ENCODE measurements at places on chromosomes 1 and 21.

DNA sequence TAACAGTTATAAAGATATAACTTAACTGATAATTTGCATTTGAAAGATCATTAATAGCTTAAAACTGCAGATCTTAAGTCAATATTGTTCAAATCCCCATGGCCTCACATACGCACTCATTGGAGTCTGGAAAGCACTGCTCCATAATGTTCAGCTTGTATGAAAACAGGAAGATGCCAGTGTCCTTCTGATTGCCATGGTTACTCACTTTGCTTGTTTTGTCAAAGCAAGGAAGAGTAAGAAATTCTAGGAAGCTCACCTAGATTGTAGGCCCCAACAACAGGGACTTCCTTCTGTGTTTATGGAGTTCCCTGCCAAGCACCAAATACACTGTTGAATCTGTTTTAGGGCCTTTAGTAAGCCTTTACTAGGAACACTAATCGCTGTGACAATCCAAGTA lies 10.9 kb downstream of the GAS5 start:
- peaks cover 10% of the 10 kb centered on the region for H3K4me1 ChIP-seq
- H3K4me3 ChIP-seq, result no peak overlapping the region
- H3K27ac ChIP-seq, result no peak overlapping the region
- DNase-seq, result no peak
- no peaks in the 10 kb centered on the region for H3K27me3 ChIP-seq

- DNase-seq, result no peak
- no peaks in the 10 kb centered on the region for H3K27me3 ChIP-seq
- H3K36me3 ChIP-seq, result peaks cover 2% of the 10 kb centered on the region
- no peak overlapping the region for H3K4me3 ChIP-seq
These were observed 33.1 kb upstream of the DIP2A start for GRCh38 chr21:46425571-46425970.

- no peak for DNase-seq
- no peaks in the 10 kb centered on the region for H3K36me3 ChIP-seq
- H3K4me1 ChIP-seq, result peaks cover 12% of the 10 kb centered on the region
- H3K4me3 ChIP-seq, result no peak overlapping the region
- H3K27me3 ChIP-seq, result peaks cover 31% of the 10 kb centered on the region
These were observed 104.6 kb downstream of the ADSS2 start for GRCh38 chr1:244346972-244347618.

- DNase-seq, result no peak
- no peak overlapping the region for H3K27ac ChIP-seq
- H3K27me3 ChIP-seq, result no peaks in the 10 kb centered on the region
- H3K4me1 ChIP-seq, result peaks cover 11% of the 10 kb centered on the region
- no peaks in the 10 kb centered on the region for H3K36me3 ChIP-seq
These were observed 33.6 kb downstream of the ACOT11 start for GRCh38 chr1:54581621-54582035.

DNA sequence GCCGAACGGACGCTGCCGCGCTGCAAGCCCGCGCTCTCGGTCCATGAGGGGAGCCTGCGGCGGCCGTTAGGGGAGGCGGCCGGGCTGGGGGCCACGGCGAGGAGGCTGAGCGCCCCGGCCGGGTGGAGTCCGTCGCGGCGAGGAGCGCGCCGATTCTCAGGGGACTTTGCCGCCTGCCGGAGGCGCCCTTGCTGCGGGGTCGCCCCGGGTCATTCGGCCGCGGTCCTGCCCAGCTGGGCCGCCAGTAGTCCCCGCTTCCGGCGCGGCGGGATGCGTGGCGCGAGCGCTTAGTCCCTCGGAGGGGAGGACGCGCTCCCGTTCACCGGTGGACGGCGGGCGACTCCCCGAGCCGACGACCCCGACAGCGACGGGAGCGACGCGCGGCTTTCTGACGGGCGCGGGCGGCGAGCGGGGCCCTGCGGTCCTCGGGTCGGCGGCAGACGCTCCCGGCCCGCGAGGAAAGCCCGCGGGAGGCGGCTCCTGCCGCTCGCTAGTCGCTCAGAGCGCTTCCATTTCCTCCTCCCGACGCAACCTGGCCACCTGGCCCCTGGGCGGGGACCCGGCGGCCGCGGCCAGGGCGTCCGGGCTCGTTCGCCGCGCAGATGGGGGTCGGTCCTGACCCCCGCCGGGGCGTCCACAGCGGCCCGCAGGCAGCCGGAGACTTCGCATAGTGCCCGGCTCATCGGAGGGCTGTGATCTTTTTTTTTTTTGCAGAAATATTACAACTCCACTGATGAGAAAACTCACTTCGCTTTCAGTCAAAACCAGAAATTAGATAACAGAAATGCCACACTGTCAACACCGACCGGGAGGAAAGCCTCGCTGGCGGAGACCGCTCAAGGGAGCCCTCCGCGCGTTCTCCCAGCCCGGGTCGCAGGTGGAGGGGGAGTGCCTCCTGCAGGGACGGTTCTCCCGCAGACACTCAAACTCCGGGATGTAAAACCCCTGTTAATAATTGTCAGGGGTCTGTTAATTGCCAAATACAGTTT lies 641 bp upstream of the ZBTB21 start:
- peaks cover 11% of the 10 kb centered on the region for H3K36me3 ChIP-seq
- peak overlapping the region; percentile 90 for H3K4me3 ChIP-seq
- peak; percentile 31 for DNase-seq
- peak overlapping the region; percentile 97 for H3K27ac ChIP-seq
- H3K27me3 ChIP-seq, result peaks cover 14% of the 10 kb centered on the region

GRCh38 chr1:246919902-246920301 lies 11.8 kb downstream of the AHCTF1 start:
- H3K36me3 ChIP-seq, result peaks cover 2% of the 10 kb centered on the region
- no peaks in the 10 kb centered on the region for H3K27me3 ChIP-seq
- H3K4me3 ChIP-seq, result no peak overlapping the region
- no peak overlapping the region for H3K27ac ChIP-seq
- H3K4me1 ChIP-seq, result peaks cover 19% of the 10 kb centered on the region
- DNase-seq, result no peak

DNA sequence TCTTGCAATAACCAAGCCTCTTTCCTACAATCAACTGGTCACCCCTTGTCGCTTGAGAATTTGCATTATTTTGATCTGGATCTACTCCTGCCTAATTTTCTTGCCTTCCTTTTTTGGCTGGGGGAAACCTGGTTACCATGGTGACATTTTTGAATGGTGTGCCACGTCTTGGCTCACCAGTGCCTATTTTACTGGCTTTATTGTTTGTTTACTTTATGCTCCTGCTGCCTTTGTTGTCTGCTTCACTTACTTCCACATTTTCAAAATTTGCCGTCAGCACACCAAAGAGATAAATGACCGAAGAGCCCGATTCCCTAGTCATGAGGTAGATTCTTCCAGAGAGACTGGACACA lies 743 bp downstream of the GPR52 start:
- peak overlapping the region; percentile 38 for H3K27ac ChIP-seq
- H3K4me3 ChIP-seq, result no peak overlapping the region
- no peaks in the 10 kb centered on the region for H3K27me3 ChIP-seq
- no peak for DNase-seq
- H3K4me1 ChIP-seq, result no peaks in the 10 kb centered on the region

GRCh38 chr21:41926117-41926806 lies 27.6 kb downstream of the C2CD2 start:
- peaks cover 3% of the 10 kb centered on the region for H3K36me3 ChIP-seq
- peak overlapping the region; percentile 97 for H3K27ac ChIP-seq
- H3K4me3 ChIP-seq, result peak overlapping the region; percentile 56
- no peaks in the 10 kb centered on the region for H3K27me3 ChIP-seq
- peaks cover 35% of the 10 kb centered on the region for H3K4me1 ChIP-seq
- DNase-seq, result no peak

- no peaks in the 10 kb centered on the region for H3K36me3 ChIP-seq
- H3K4me1 ChIP-seq, result peaks cover 7% of the 10 kb centered on the region
- peaks cover 5% of the 10 kb centered on the region for H3K27me3 ChIP-seq
These were observed 520.2 kb downstream of the PTPRU start for GRCh38 chr1:29756498-29756897.

DNA sequence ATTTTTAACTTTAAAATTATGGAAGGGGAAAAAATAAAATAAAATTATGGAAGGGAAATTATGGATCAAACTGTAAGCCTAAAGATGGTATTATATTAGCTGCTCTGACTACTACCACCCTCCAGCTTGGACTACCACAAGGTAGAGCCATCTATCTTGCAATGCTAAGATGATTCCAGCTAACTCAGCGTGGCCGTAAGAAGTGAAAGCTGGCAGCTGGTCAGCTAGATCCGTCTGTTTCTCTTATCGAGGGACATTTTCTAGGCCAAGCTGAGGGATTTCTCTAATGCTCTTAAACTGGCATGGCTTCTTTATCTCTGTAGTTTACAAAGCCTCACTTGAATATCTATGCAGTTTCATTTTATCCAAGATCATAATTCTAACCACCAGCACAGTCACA lies 31.5 kb downstream of the LYST start:
- no peak for DNase-seq
- H3K4me3 ChIP-seq, result no peak overlapping the region
- H3K27me3 ChIP-seq, result no peaks in the 10 kb centered on the region
- H3K27ac ChIP-seq, result no peak overlapping the region
- peaks cover 2% of the 10 kb centered on the region for H3K4me1 ChIP-seq
- no peaks in the 10 kb centered on the region for H3K36me3 ChIP-seq

DNA sequence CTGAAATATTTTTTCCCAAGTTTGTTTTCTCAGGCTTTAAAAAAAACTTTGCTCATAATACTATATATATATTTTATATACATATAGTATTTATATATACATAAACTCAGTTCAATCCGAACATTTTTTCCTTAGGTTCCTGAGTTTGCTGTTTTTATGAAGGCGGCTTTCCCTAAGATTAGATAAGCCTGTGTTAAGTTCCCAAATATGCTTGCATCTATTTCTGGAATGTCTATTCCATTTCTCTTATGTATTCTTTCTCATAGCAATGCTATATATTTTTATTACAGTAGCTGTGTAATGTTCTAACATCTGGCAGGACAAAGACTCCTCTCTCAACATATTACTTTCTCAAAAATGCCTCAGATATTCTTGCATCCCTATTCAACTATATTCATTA lies 45.9 kb downstream of the ADSS2 start:
- DNase-seq, result no peak
- no peak overlapping the region for H3K4me3 ChIP-seq
- no peak overlapping the region for H3K27ac ChIP-seq
- peaks cover 8% of the 10 kb centered on the region for H3K27me3 ChIP-seq

- DNase-seq, result peak; percentile 41
- peak overlapping the region; percentile 79 for H3K4me3 ChIP-seq
- no peaks in the 10 kb centered on the region for H3K4me1 ChIP-seq
- H3K36me3 ChIP-seq, result peaks cover 8% of the 10 kb centered on the region
- H3K27ac ChIP-seq, result peak overlapping the region; percentile 77
These were observed 648 bp downstream of the FAM76A start for GRCh38 chr1:27726173-27727044.

DNA sequence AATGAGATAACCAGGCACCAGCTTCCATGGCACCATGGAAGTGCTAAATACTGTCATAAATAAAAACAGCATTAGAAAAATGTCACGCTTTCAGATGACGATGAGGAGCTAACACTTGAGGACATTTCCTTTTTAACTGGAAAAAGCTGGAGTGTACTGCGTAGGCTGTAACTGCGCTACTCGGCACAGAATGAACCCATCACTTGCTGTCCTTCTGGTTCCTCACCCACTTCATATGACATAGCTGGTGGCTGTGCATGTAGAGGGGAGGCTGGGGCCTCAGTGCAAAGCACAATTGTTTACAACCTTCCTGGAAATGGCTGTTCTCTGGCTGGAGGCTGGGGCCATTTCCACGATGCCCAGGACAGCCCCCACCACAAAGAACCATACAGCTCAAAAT lies 55.7 kb downstream of the NTPCR start:
- H3K36me3 ChIP-seq, result peaks cover 10% of the 10 kb centered on the region
- no peak overlapping the region for H3K4me3 ChIP-seq
- peak overlapping the region; percentile 63 for H3K27ac ChIP-seq
- H3K27me3 ChIP-seq, result no peaks in the 10 kb centered on the region
- H3K4me1 ChIP-seq, result peaks cover 17% of the 10 kb centered on the region

DNA sequence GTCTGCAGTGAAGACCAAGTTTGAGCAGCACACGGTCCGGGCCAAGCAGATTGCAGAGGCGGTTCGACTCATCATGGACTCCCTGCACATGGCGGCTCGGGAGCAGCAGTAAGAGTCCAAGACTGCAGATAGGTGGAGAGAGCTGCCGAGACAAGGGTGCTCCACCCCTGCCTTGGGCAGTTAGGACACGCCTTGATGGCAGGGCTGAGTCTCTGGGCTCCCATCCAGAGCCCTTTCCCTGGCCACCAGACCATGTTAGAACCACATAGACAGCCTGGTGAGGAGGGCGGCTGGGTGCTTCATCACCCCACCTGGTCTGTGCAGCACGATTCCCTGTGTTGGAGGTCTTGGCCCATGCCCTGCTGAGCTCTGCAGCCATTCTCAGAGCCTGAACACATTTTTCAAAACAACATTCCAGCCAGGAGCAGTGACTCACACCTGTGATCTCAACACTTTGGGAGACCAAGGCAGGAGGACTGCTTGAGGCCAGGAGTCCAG lies 17.3 kb upstream of the MIIP start:
- no peaks in the 10 kb centered on the region for H3K4me1 ChIP-seq
- H3K36me3 ChIP-seq, result peaks cover 24% of the 10 kb centered on the region
- no peak for DNase-seq
- no peaks in the 10 kb centered on the region for H3K27me3 ChIP-seq
- no peak overlapping the region for H3K4me3 ChIP-seq

DNA sequence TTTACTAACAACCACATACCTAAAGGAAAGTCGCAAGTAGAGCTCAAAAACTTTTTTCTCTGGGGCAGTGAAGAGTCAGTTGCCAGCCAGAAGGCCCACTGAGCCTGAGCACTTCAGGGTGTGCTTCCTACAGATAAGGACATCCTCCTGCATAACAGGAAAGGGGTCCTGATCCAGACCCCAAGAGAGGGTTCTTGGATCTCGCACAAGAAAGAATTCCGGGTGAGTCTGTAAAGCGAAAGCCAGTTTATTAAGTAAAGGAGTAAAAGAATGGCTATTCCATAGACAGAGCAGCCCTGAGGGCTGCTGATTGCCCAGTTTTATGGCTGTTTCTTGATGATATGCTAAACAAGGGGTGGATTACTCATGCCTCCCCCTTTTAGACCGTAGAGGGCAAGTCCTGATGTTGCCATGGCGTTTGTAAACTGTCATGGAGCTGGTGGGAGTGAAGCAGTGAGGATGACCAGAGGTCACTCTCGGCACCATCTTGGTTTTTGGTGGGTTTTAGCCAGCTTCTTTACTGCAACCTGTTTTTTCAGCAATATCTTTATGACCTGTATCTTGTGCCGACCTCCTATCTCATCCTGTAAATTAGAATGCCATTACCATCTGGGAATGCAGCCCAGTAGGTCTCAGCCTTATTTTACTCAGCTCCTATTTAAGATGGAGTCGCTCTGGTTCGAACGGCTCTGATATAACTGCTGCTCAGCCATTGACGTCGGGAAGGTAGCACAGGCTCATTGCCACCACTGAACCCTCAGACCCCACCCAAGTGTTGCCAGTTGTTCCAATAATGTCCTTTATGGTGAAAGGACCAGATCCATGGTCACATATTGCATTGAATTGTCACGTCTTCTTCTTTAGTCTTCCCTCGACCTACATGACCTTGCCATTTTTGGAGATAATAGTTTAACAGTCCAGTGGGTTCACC lies 96.6 kb upstream of the ERRFI1 start:
- H3K36me3 ChIP-seq, result peaks cover 11% of the 10 kb centered on the region
- H3K4me1 ChIP-seq, result peaks cover 34% of the 10 kb centered on the region
- no peak overlapping the region for H3K4me3 ChIP-seq
- H3K27me3 ChIP-seq, result no peaks in the 10 kb centered on the region
- H3K27ac ChIP-seq, result peak overlapping the region; percentile 98

- H3K27me3 ChIP-seq, result no peaks in the 10 kb centered on the region
- DNase-seq, result no peak
- peaks cover 2% of the 10 kb centered on the region for H3K4me1 ChIP-seq
These were observed 12.9 kb upstream of the RNU1-4 start for GRCh38 chr1:16727190-16728111.

Measured in progenitor cell of endocrine pancreas (in vitro differentiated cells).